ENCODE measurements at places on chromosomes 2 and 18.

DNA sequence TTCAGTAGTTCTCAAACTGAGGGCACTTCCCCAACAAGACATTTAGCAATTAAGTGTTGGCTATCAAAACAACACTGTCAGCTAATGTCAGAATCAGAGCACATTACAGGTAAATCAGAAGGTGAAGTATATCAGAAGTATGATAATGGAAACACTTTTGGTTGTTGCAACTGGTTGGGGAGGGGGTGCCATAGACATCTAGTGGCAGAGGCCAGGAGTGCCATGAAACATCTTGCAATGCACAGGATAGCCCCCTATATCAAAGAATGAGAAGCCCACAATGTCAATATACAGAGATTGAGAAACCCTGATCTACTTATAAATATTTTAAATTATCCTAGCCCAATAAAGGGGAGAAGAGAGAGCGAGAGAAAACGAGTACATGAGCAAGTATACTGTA is 4.9 kb upstream of the XPO1 start:
- no peak for DNase-seq

- no peak for DNase-seq
Observed at GRCh38 chr2:66435963-66436362, 1.0 kb downstream of the MEIS1 start.

GRCh38 chr18:37574113-37574512 is 8.5 kb upstream of the CELF4 start:
- DNase-seq, result no peak

- no peak for DNase-seq
Observed at GRCh38 chr2:61647044-61647443, 108.9 kb upstream of the XPO1 start.
